ENCODE measurements at places on chromosomes 11 and 22. TPM values are rescaled to one million over a fixed set of nuclear protein-coding genes. Genes with fewer than 3 reads are reported as not detected.
A peak's percentile ranks its signal among the peaks of the same experiment; 100 is the strongest.

- DNase-seq, result peak; percentile 83
Observed at GRCh38 chr22:30305519-30305905, 16.2 kb upstream of the CASTOR1 start.

GRCh38 chr11:123103326-123103980 is 41.5 kb upstream of the HSPA8 start:
- DNase-seq, result peak; percentile 65

DNA sequence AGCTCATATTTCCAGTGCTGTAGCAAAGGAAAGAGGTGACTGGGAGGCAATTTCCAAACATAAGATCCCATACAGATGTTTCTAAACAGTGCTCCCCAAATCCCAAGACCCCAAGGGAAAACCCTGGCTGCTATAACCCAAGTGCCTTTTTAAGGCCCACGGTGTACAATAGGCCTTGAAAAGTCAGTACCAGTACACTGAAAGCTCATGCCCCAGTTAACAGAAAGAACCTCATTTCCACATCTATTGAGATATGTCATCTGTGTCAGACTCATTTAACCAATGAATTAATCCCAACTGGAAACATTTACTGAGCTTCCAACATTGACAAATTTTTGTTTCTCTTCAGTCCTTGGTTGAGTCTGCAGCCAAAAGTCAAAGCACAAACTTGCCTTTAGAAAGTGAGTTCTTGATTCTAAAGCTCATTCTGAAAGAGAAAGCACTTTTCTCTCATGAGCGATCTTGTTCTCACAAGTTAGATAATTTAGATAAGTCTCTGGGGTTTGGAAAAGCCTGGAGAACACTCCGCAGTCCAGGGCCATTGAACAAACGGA is 239.8 kb upstream of the ARHGAP20 start:
- no peak for DNase-seq

GRCh38 chr11:65114538-65115171 is 2.8 kb downstream of the ZNHIT2 start:
- no peak for DNase-seq

OR52H1 gene
- not detected for total RNA-seq

All from Right ventricle myocardium inferior (tissue), 1 donor.